ENCODE measurements at places on chromosomes 3 and 15.
A peak's percentile ranks its signal among the peaks of the same experiment; 100 is the strongest.

DNA sequence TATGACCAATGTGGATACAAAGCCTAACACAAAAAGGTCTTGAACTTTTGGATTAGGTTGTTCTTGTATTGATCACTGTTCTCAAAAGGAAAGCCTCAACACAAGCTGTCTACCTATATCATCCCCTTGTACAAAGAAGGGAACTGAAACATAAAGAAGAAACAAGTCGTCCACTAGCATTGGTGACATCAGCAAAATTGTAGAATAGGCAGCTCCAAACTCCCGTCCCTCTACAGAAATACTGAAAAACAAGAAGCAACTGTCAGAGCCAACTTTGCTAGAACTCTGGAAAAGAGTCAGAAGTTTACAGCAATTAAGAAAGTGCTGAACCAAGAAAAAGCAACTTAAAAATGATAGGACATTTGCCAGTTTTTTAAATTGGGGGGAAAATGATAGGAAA lies 7.5 kb upstream of the NR1I2 start:
- no peak for DNase-seq

GRCh38 chr15:31060429-31061140 lies 40.9 kb downstream of the TRPM1 start:
- DNase-seq = no peak

- no peak for DNase-seq
These were observed 23.2 kb upstream of the SNRPA1 start for GRCh38 chr15:101318147-101318819.

- DNase-seq = no peak
These were observed 27.1 kb downstream of the SLC12A1 start for GRCh38 chr15:48233246-48233645.

- DNase-seq = no peak
These were observed 23.1 kb downstream of the HEG1 start for GRCh38 chr3:125032683-125033082.

DNA sequence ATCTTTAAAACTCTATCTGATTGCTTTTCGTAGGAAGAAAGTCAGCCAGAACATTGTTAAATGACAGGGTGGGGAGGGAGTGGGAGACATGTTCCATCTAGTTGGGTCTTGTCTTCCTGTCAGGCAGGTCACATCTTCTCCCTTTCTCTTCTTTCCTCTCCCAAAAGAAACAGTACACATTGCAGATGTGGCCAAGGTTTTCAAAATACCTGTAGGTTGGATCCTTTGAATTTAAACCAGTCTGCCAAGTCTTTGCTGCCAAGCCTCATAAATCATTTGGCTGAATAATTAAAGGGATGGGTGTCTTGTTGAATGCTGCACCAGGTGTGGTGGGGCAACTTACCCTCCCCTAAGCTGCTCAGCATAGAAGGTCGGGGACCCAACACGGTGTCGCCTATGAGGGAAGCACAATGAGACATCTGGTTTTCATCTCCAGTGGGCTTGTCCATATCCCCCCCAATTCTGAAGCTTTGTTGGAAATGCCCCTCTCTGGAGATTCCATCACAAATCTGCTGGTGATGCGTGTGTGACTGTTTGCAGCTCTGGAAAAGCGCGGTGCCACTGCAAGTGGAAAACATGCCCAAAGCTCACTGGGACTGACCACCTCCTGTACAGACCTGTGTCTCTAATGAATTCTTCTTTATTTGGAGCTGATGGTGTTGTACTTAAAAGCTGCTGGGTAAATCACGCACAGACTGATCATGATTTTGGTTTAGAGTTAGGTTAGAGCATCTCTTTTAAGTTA lies 112.6 kb downstream of the FILIP1L start:
- DNase-seq = no peak

DNA sequence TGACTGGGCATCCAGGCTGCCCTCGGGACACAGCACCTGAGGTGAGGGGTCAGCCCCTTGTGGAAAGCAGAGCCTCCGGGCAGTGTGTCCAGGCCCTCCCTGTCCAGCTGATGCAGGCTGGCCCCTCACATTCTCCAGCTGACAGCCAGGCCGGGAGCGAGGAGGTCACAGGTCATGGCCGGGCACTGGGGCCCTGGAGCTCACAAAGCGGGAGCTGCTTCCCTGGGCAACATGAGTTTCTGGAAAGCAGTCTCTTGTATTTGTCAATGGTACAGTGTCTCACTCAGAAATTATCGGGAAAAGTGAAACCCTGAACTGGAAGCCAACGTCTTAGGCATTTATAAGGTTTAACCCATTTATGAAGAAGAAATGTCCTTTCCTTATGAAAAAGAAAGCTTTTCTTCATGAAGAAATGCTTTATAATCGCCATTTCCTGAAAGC lies 118.5 kb downstream of the OPA1 start:
- DNase-seq = no peak

DNA sequence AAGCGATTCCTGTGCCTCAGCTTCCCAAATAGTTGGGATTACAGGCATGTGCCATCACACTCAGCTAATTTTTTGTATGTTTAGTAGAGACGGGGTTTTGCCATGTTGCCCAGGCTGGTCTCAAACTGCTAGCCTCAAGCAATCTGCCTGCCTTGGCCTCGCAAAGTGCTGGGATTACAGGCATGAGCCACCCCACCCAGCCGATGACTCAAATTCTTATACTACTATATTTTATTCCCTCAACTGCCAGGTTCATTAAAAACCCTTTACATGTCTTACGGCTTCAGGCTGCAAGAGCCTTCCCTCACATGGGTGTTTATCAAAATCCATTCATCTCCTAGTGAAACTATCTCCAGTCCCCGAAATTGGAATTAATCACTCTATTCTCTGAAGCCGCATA lies 63.4 kb downstream of the CBLB start:
- no peak for DNase-seq

DNA sequence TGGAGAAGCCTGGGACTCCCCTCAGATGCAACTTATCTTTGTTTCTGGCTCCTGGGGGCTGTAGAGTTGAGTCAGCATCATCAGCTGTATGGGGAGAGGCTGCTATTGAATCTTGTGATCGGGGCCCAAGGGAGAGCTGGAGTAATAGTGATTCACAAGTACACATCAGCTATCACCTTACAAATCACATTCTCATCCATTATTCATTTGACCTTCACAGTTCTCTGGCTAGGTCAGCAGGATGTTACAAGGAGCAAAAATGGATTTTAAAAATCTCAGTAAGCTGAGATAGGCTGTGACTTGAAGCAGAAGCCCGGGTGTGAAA lies 175.0 kb downstream of the OPA1 start:
- DNase-seq = peak; percentile 21

DNA sequence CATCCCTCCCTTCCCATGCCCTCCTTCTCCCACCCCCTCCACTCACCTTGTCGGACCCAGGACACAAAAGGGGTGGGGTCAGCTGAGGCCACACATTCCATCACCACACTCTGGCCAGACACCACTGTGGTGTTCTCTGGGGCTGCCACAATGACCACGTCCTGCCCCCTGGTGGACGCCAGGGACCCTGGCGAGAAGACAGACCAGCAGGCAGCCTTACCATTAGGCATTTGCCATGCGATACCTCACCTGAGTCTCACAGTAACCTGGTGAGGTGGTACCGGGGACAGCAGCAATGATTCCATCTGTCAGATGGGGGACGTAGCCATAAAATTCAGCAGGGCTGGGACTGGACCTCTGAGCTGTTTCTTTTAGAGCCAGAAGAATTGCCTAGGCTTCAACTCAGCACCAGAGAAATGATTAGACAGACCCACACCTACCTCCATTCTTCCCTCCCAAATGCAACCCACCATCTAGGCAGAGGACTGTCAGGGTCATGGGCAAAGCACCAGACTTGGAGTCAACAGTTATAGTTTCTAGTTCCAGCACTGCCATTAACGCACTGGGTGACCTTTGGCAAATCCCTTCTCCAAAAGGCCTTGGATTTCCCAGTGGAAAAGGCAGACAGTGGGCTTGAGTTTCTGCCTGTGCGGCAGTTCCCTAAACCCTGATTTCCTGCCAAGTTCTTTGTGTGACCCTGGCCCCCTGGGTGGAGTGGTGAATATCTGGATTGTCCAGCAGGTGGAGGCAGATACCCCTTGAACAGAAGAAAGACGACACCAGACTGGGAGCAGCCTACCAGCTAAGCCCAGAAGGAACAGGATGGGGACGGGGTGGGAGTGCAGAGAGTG lies 21.8 kb downstream of the IGDCC4 start:
- DNase-seq = peak; percentile 37

- no peak for DNase-seq
These were observed 50.9 kb downstream of the MYL3 start for GRCh38 chr3:46812237-46812791.

GRCh38 chr3:160771811-160772459 lies 15.9 kb downstream of the PPM1L start:
- DNase-seq = no peak

DNA sequence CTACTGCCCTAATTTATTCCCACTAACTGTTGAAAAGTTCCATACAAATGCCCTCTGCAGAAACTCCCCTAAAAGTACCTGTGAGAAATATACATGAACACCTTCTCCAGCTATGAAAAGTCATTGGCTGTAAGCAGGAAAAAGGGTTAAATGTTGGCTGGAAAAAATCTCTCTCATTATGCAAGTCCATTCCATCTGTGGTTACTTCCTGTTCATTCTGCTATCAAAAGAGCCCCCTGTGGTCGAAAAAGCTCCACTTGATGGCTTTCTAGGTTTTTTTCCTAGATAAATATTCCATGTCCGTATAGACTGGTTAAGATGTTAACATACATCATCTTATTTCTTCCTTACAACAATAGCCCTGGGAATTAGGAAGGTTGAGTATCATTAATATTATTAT lies 56.2 kb upstream of the AKAP13 start:
- no peak for DNase-seq

DNA sequence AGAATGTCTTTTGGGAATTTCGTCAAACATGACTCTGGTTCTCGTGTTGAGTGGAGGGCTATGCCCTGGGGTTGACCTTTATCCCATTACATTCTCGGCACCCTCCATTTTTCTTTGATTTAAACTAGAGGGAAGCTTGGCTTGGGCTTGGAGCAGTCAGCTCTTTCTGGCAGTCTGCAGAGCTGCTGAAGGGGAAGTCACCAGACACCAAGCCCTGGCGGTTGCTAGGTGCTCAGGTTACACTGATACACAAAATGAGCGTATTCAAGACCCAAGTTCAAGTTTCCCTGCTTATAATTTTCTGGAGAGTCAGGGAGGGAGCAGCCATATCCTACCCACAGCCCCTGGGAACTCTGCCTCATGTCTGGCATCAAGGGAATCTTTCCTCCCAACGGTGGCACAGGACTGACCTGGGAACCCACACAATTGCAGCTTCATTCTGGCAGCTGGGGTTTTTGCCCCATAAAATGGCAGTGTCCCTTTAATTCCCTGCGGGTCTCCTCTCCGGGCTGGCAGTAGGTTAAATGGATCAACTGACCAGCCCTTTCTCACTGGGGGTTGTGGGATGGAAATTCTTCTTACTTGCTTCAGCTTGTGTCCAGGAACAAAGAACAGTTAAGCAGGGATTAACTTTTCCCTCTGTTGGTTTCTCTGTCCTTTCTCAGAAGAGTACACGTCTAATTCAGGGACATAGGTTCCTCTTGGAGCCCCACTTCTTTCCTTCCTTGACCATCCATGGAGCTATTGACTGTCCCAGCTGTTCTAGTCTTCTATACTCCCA lies 110.0 kb upstream of the DLG1 start:
- DNase-seq = no peak

DNA sequence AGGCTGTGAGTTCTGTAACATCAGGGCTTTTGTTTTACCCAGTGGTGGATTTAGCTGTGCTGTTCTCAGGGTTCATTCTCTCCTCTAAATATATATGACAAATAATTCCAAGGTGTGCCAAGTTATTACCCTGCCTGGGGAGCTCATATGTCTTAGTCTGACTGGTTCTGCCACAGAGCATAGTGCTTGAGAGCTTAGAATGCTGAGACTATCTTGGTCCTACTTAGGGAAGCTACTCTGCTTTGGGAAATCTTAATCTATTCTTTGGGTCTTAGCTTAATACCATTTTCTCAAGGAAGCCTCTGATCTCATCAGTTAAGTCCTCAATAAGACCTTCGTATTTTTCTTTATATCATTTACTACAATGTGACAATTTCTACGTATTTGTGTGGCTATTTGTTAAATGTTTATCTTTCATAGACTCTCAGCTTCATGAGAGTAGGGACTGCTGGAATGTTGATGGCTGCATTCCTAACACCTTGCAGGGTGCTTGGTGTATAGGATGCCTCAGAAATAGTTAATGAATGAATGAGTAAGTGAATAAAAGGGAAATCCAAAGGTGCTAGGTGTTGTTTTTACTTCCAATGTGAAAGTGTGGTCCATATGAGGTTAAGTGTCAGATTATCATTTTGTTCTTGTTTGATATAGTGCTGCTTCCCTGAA lies 1.8 kb downstream of the OTOL1 start:
- DNase-seq = no peak

DNA sequence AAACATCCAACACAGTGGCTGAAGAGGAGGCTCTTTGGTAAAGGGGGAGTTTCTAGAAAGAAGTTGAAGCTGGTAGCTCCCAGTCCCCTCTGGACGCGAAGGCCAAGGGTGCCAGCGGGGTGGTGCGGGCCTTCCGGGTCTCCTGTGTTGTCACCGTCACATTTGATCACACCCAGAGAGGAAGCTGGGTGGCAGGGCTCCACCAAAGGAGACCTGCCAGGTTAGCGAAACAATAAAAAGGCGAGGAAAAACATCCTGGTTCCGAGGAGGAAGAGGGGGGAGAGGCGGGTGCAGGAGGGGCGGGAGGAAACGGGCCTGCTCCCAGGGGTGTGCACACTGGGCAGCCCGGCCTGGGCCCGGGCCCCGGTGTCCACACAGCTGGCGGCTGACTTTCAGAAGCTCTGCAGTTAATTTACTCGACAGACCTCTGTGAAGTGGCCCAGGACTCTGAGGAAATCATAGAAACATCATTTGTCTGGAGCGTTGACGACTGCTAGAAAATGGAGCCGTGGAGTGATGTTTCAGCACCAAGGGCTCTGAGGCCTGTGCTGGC lies 12.1 kb downstream of the HEG1 start:
- DNase-seq = no peak

GRCh38 chr3:67790043-67790442 lies 135.6 kb upstream of the SUCLG2 start:
- peak; percentile 33 for DNase-seq
